ENCODE measurements at places on chromosomes 1 and 21.
A peak's percentile ranks its signal among the peaks of the same experiment; 100 is the strongest.

GRCh38 chr1:171654942-171655745 is 2.7 kb upstream of the MYOC start:
- DNase-seq = peak; percentile 46

GRCh38 chr1:26164036-26164860 is 4.5 kb downstream of the C1orf232 start:
- peak; percentile 27 for DNase-seq

- DNase-seq = no peak
Measured at GRCh38 chr1:87513966-87514660, 185.4 kb downstream of the LMO4 start.

DNA sequence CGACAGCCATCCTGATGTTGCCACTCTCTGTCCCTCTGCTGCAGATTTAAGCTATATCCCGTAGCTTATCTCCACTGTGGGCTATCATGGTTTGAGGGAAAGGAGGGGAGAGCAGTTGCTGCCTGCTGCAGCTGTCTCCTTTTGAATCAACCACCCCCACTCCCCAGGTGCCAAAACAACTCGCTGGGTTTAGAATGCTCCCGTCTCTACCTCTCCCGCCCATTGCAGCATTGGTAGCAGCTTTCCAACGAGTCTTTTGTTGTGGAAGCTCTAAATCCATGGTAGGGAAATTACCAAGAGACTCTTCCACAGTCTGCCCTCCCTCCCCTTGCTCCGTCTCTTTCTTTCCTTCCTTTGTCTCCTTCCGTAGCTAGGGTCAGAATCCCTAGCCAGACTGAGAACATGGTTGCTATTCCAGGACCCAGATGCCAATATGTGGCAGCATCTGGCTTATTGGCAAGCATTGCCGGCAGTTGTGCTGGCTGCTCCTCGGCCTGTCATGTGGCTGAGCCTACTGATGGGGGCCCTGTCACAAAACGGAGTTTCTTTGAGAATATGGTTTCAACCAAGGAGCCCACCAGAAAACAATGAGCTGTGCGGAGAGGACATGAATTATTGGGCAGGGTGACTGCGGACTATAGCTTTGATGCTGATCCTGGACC is 230.7 kb downstream of the RPS6KC1 start:
- no peak for DNase-seq

DNA sequence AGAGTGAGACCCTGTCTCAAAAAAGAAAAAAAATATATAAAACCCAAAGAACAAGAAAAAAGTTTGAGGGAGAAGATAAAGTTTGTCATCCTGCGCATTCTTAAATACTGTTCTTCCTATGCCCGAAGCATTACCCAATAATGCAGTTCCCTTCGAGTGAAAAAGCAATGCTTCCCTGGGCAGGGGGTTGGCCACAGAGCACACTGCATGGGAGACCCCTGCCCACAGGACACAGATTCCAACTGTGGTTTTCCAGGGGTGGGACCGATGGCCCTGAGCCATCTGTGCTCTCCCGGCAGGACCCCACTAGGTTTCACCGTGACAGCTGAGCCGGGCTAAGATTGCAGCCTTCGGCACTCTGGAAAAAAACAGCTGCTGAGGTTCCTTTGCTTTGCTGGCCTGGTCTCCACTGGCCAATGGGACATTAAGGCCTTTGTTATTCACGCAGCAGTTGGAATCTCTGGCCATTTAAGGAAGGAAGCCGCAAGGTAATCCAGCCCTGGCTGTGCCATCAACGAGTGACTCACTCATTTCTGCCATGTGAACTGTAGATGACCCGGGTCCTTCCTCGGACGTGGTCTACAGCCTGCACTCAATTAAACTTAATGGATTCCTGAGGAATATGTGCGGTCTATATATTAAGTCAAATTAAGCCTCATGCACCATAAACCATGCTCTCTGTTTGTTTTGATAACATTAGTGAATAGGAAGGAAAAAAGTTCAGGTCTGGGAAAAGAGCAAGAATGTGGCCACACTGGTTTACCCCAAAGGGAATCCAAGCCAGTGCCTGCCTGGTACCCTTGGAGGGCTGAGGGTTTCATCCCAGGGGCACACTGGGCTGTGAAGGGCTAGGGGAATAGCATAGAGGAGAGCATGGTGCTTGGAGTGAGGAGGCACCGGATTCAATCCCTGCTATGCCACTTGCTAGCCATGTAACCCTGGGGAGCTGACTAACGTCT is 163.2 kb downstream of the ZBTB18 start:
- DNase-seq = no peak

DNA sequence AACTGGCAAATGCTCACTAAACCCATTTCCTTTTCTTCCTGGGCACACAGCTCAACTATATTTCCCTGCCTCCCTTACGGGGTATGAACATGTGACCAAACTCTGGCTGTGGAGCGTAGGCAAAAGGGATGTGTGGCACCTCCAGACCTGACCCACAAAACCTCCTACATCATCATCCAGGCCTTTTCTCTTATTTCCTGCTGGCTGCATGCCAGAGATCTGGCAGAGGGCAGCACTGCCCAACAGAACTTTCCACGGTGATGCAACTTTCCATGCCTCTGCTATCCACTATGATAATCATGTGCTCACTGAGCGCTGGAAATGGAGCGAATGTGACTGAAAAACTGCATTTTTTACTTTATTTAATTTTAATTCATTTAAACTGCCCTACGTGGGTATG is 99.6 kb upstream of the CACNA1E start:
- no peak for DNase-seq

DNA sequence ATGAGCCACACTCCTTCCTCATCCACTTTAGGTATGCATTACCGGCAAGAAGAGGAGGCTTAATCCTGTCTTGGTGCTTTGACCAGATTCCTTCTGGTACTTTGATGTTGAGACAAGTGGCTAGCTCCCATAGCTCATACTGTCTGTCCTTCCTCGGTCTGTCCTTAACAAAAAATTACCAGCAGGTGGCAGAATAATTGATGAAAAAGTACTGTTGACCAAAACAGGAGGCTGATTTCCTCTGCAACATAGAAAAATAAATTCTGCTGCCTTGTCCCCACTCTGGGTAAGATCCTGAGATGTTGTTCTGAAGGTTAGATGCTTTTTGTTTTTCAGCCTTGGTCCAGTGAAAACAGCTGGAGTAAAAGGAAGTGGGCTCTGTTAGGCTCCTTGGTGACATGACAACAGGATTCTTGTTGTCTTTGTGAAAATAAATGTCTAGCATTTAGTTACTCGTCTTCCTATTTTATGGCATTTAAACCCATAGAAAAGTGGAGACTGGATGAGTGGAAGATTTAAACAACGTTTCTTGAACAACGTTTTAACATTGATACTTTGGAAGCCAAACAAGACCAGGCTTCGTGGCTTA is 11.2 kb upstream of the HJV start:
- DNase-seq = no peak

- no peak for DNase-seq
Measured at GRCh38 chr1:245842106-245842505, 665.0 kb downstream of the SMYD3 start.

DNA sequence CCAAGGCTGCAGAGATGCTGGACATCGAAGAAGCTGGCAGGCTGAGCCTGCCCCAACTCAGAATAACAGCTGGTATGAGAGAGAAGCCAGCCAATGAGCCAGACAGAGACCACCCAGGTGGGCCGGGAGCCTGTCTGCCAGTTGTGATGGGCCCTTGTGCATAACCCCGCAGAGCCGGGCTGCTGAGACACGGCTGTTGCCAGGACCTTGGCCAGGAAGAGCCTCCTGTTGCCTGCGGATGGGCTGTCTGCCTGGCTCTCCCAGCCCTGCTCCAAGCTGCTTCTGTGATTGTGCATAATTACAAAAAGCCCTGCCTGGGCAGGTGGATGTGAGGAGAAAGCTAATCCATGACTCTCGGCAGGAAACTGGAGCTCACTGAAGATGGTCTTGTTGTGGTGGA is 126.5 kb downstream of the CAPN8 start:
- DNase-seq = no peak

- no peak for DNase-seq
Measured at GRCh38 chr1:69321311-69321710, 246.4 kb upstream of the LRRC7 start.

- no peak for DNase-seq
Measured at GRCh38 chr1:41370756-41371420, 9.7 kb downstream of the FOXO6 start.

DNA sequence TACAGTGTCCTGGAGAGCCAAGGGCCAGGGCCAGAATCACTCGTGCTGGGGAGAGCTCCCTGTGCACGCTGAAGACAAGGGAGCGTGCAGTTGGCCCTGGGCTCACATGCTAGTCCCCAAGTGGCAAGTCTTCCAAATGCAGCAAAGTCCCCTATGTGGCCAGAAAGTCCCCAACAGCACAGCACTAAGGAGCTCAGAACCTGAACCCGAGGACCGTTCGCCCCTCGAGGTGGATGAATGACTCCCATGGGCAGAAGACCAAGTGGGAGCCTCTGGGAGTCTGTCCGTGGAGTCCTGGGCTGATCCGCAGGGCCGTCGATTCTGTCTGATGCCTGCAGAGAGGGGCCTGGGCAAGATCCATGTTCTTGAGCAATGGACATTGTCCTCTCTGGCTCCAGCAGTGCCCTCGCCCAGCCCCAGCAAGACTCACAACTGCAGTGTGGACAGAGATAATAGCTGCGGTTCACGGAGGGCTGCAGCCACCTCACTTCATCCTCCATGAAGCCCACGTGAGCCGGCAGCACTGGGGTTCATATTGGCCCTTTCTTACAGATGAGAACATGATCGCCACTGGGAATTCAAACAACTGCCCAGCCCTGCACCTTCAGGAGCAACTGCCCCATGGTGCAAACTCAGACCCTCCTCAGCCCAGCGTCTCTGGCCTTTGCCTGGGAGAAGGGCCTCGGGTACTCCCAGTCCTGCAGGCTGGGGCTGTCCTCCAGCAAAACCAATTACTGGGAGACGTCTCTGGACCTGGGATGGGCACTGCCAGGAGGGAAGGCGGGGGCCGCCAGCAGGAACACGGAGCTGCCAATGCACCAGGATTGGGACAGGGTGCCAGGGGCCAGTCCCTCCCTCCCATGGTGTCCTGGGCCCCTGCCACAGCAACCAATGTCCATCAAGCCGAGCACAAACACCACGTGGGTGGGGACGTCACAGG is 243.7 kb downstream of the NPHP4 start:
- DNase-seq = no peak

DNA sequence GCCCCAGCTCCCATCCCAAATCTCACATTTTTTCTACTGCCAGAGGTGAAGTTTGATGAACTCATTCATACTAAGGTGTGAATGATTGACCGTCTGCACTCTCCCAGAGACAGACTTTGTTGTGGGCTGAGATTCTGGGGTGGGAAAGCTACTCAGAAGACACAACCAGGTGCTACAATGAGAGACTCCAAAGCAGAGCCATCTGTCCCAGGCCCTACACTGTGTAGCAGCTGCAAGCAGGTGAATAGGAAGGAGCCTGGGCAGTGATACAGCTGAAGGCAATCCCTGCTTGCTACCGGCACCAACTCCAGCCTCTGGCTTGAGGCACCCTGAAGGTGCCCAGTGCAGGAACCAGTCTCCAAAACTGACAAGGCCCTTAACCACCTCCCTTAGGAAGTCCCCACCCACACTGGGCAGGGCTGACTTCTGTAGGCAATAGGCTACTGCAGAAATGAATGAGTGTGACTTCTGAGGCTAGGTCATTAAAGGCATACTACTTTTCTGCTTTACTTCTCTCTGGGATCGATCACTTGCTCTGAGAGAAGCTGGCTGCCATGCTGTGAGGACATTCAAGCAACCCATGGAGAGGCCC is 79.7 kb upstream of the RUNX3 start:
- no peak for DNase-seq

- DNase-seq = no peak
Measured at GRCh38 chr1:231443363-231443762, 21.3 kb upstream of the EGLN1 start.

DNA sequence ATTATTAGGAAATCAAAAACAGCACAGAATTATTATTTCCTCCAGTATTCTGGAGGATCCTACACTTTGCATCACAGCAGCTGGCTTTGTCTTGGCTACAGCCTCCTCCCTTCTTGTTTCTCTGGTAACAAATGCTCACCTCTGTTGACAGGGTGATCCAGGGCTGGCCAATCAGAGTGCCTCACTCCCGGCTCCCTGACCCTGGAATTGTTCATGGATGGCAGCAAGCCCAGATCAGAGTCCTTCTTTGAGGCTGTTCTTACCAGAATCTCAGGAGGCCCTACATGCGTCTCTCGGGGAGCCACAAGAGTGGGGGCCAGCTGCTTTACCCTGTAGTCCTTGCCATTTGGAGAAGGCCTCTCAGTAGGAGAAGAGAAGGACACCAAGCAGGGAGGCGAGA is 48.4 kb upstream of the IGSF5 start:
- no peak for DNase-seq

GRCh38 chr1:60280819-60281218 is 207.2 kb upstream of the C1orf87 start:
- no peak for DNase-seq

GRCh38 chr1:239547987-239548386 is 161.6 kb downstream of the CHRM3 start:
- DNase-seq = no peak

DNA sequence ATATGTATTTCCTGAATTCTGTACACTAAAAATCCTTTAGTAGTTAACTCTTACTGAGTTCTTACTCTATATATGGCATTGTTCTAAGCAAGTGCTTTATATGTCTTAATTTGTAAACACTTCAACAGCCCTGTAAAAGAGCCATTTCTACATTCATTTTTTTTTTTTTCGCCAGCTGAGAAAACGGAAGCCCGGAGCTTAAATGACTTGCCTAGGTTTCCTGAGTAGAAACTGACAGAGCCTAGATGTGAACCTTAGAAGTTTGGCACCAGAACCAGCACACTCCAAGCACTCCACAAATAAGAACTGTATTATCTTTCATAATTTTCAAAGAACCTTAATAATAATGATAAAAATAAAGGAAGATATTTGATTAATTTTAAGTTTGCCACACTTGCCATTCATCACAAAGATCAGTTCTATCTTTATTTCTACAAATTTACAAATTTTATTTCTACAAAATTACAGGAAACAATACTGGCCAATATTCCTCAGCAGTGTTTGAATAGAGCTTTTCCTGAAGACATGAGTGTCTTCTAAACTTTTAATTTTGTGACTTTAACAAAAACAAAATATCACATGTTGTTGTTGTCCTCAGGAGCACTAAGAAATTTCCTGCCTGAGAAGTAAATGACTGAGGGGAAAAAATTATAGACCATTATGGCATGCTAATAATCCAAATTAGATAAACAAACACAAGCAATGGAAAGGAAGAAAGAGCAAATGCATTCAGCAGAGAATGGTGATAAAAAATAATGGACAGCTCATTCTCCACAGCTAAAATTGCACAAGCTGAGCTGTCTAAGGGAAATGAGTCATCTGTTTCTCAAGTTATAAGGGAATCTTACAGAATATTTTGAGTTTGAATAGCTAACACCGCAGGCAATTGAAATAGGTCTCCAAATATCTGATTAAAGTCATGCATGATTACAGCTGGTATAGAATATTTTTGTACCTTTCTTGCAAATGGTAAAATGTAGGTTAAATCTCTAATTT is 71.2 kb downstream of the DPYD start:
- DNase-seq = no peak

DNA sequence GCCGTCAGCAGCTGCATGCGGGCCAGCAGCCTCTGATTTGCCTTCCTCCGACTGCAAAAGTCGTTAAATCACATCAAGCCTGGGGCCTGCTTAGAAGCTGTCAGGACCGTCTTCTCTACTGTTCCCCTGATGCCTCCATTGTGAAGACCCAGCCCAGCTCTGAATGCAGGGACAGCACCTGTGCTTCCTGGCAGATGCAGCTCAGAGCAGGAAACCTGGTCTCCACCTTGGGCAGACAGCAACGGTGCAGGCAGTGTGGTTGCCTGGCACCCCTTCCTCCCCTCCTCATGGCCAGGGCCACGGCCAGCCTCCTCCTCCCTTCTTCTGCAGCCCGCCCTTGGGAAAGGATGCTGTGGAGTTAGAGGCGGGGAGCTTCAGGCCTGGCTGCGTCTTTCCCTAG is 92.3 kb upstream of the COL6A1 start:
- DNase-seq = no peak

GRCh38 chr1:9990944-9991343 is 6.1 kb upstream of the RBP7 start:
- no peak for DNase-seq
